ENCODE measurements at places on chromosomes 11 and 22.

DNA sequence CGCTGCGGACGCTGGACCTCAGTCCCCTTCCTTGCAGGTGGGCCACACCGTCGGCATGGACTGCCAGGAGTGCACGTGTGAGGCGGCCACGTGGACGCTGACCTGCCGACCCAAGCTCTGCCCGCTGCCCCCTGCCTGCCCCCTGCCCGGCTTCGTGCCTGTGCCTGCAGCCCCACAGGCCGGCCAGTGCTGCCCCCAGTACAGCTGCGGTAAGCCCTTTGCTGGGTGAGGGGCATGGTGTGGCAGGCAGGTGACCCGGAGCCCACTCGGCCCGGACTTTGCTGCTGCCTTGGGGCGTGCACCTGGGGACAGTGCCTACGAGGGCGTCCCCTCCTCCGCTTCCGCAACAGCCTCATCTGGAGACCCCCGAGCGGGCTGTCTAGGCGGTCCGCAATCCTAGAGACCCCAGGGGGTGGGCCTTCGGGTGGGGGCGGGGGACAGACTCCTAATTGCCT lies 25.4 kb upstream of the MUC5B start:
- DNase-seq, result no peak

GRCh38 chr11:91802475-91802874 lies 422.1 kb upstream of the FAT3 start:
- DNase-seq, result no peak

- DNase-seq, result no peak
These were observed 10.6 kb upstream of the SLC25A18 start for GRCh38 chr22:17552737-17553136.

- DNase-seq, result no peak
These were observed 42.3 kb upstream of the SLC25A1 start for GRCh38 chr22:19220867-19221266.

GRCh38 chr11:86547727-86548126 lies 124.7 kb downstream of the ME3 start:
- no peak for DNase-seq

GRCh38 chr11:82845356-82846353 lies 54.6 kb downstream of the PRCP start:
- no peak for DNase-seq

DNA sequence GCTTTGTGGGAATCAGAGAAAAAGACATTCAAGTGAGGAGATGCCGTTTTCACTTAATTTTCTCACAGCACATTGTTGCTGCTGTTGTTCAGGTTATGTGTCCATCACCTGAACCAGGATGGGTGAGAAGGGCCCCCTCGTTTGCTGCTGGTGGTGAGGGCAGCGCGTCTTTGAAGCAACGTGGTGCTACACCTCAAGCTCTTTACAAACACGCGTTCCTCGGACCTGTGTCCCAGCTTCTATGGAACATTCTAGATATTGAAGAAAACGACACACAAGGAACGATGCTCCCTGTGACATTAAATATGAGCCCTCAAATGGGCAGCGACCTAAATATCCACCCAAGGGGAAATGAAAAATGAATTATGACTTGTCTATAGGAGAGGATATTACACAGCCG lies 418.6 kb downstream of the MN1 start:
- DNase-seq, result no peak

DNA sequence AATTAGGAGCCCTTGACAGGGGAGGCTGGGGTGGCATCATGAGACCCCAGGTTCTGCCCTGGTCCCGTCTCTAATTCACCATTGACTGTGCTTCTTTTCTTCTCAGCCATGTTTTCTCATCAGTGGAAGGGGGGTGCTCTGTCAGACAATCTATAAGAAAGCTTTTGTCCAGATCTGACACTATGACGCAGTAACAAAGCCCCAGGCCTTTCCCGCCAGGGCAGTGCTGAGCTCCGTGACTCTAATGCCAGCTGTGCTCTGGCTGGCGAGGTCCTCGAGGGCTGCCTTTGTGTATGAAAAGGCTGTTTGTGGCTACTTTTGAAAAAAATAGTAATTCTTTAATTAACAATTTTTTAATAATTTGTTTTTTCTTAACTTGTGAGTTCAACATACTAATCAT lies 3.2 kb downstream of the CD6 start:
- DNase-seq, result no peak

DNA sequence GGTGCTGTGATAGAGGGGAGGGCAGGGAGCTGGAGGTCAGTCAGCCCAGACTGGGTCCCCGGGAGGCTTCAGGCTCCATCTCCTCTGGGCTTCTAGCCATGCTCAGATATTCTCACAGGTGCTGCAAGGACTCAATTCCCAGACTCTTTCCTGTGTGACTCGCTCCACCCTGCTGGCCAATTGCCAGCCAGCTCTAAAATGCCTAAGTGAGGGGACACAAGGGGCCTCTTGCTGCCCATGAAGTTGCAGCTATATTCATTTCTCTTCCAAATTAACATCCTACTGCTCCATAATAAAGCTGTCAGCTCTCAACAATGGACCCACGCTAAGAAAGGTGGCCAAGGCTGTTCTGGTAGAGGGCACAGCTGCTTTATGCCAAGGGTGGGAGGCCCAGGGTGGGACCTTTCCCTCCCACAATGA lies 101.5 kb downstream of the PLEKHA7 start:
- DNase-seq, result no peak
